ENCODE measurements at places on chromosomes 2 and 18.

DNA sequence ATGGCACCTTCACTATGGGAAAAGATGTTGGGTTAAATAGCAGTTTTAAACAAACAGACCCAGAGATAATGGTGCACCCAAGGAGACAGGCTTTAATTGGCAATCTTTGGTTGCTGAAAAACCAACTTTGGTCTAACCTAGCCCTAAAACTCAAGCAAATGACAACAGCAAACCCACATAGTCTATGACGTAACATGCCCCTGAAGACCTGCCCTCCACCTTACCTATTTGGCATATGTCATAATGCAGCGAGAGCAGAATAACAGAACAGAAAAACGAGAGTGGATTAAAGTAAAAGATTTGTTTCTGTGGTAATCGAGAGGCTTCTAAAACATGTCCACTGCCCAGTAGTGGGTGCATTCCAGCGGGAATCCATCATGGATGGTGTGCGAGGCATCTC lies 200.7 kb downstream of the DCDC2C start:
- DNase-seq: no peak

DNA sequence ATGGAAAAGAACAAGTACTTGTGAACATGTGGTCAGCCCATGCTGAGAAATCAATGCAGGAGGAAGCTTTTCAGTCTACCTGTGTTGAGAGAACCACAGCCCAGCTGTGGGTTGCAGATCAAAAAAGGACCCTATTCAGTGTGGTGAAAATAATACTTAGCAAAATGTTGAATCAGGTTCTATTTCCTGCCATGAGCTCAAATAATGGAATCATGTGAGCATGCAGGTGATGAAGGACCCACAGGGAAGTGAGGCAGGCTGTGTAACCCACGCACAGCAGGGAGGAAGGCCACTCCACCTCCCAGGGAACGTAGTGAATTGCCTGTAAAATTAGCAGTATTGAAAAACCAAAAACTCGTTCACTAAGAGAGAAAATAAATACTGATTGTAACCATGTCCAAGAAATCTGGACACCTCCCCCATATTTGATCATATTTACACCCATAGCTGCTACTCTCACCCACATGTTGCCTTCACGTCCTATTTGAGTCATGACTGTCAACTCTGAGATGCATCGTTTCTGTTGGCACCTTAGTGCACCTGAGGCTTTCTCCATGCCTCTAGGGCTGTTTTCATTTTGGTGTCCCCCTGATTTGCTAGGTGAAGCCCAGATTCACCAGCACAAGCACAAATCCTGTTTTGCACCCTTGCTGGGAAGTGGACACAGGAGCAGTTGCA lies 20.5 kb upstream of the BCL2L11 start:
- DNase-seq: no peak

DNA sequence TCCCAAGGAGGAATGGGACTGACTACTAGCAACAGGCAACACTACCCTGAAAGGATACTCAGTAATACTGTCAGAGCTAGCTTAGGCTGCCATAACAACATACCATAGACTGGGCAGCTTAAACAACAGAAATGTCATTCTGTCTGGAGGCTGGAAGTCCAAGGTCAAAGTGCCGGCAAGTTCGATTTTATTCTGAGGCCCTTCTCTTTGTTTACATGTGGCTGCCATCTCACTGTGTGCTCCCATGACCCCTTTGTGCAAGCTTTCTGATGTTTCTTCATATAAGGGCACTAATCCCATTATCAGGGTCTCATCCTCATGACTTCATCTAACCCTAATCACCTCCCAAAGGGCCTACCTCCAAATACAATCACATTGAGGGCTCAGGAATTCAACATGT lies 30.7 kb upstream of the SCG2 start:
- no peak for DNase-seq

DNA sequence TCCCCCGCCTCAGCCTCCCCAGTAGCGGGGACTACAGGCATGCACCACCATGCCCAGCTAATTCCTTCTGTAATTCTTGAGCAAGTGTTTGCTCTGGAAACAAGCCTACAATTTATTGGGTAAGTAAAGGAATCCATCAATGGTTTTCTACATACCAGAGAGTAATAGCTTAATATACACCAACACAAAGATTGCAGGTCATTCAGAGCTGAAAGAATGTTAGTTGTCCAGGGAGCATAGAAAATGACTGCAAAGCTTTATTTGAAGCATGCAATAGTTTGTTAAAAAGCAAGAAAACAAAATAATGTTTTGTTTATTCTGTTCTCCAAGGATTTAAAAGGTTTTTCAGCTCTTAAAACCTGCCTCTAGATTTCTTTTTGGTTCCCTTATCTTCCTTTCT lies 5.6 kb downstream of the IDH1 start:
- DNase-seq: no peak

- DNase-seq: no peak
These were observed 76.9 kb downstream of the MYO1B start for GRCh38 chr2:191321861-191322662.

- DNase-seq: no peak
These were observed 28.8 kb downstream of the ASAP2 start for GRCh38 chr2:9235147-9236044.

DNA sequence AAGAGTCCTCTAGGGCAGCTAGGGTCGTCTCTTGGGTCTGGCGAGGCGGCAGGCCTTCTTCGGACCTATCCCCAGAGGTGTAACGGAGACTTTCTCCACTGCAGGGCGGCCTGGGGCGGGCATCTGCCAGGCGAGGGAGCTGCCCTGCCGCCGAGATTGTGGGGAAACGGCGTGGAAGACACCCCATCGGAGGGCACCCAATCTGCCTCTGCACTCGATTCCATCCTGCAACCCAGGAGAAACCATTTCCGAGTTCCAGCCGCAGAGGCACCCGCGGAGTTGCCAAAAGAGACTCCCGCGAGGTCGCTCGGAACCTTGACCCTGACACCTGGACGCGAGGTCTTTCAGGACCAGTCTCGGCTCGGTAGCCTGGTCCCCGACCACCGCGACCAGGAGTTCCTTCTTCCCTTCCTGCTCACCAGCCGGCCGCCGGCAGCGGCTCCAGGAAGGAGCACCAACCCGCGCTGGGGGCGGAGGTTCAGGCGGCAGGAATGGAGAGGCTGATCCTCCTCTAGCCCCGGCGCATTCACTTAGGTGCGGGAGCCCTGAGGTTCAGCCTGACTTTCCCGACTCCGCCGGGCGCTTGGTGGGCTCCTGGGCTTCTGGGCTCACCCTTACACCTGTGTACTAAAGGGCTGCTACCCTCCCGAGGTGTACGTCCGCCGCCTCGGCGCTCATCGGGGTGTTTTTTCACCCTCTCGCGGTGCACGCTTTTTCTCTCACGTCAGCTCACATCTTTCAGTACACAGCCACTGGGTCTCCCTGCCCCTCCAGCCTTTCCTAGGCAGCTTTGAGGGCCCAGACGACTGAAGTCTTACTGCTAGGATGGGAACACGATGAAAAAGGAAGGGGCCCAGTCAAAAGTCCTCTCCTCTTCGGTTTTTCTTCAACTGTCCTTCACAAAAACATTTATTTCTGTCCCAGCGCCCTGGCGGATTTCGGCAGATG lies 8.1 kb downstream of the SIX2 start:
- no peak for DNase-seq

GRCh38 chr2:169351725-169352124 lies 10.6 kb downstream of the LRP2 start:
- DNase-seq: no peak

GRCh38 chr2:232994446-232994845 lies 18.6 kb downstream of the NGEF start:
- DNase-seq: no peak

GRCh38 chr2:182668671-182669070 lies 47.4 kb upstream of the DNAJC10 start:
- DNase-seq: no peak

DNA sequence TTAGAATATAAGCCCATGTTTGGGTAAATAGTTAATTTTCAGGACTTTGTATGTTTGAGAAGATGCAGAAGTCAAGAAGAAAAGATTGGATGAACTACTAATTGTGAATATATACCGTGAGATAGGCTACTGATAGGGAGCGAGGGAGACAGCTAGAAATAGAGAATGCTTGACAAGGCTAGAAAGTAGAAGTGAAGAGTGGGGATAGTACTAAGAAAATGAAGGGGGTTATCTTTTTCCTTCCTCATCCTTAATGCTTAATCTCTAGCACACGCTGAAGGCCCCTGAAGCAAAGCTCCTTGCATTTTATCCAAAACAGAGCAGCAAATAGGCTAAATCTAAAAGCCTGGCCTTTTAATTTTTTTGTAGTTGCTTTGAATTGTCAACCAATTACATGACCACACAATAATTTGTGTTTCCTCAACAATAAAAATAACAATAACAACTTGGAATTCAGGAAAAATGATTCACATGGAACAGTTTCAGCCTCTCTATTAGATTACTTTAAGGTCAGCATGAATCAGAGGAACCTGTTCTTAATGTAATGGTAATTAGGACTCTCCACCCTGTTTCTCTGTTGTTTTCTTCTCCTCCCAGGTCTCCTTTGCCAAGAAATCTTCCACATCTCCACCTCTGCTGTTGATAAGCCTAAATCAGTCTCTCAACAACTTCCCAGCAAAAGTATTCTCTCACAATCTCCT lies 1071.3 kb upstream of the ZEB2 start:
- no peak for DNase-seq

DNA sequence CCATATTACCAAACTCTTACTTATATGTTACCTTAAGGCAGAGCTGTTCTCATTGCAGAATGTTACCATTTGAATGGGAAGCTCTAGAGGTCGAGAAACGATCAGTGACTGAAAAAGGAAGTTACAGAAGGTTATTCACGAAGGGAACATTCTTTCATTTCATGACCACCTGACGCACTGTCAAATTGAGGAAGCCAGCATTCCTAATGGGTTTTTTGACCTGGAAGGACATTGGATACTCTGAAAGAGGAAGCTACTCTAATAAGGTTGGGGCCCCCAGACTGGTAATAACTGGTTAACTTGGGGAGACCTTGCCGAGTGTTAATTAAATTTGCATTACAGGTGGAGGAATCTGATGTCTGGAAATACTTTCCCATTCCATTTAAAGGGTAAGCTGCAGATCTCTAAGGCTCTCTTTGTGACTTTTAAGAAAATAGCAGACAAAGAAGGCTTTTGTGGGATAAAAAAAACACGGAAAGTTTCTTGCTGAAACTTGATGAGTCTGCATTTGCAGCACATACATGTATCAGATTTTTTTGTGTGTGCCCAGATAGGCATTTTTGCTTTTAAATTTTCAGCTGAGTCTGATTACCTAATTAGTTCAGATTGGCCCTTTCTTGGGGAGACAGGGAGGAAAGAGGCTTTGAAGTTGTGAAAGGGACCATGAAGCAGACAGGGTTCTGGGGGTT lies 137.1 kb downstream of the LTBP1 start:
- DNase-seq: no peak

Measured in heart left ventricle (tissue), 16 donors.